Bone marrow (tissue), 2 donors: ENCODE measurements at places on chromosomes 16 and 17.

DNA sequence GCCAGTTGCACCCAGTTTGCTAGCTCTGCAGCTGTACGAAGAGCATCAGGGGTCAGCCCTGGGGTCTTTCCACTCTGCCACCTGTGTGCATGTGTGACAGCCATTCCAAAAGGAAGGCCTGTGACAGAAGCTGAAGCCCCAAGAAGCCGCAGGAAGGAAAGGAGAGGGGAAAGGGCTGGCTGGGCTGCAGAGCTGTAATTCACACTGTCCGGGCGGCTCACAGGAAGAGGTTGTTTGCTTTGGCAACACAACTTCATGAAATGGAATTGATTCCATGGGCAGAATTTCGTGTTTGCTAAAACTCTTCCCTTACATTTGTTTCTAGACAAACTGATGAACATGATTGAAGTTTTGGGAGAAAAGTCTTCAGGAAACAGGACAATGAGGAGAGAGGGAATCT lies 14.8 kb downstream of the TMEM204 start:
- no peak for DNase-seq

GRCh38 chr17:11803231-11803969 lies 193.9 kb downstream of the ZNF18 start:
- no peak for DNase-seq

- DNase-seq: no peak
Observed at GRCh38 chr16:81539009-81539758, 94.6 kb downstream of the CMIP start.

DNA sequence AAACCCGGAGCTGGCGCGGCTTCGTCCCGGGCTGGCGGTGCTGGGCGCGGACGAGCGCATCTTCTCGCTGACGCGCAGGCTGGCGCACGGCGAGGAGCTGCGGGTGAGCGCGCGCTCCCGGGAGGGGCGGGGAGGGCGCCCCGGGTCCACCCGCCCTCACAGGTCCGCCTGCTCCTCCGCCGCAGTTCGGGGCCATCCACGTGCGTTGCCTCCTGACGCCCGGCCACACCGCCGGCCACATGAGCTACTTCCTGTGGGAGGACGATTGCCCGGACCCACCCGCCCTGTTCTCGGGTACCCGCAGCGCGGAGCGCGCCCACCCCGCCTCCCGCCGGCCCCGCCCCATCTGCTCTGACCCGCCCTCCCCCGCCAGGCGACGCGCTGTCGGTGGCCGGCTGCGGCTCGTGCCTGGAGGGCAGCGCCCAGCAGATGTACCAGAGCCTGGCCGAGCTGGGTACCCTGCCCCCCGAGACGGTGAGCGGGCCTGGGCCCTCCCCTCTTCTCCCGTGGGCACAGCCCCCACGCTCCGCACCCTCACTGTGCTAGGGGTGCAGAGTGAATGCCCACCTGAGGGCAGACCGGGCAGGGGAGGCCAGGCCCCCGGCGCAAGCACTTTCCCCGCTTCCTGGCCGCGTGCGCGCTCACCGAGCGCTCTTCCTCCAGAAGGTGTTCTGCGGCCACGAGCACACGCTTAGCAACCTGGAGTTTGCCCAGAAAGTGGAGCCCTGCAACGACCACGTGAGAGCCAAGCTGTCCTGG lies 1.4 kb downstream of the HAGHL start:
- DNase-seq: no peak

DNA sequence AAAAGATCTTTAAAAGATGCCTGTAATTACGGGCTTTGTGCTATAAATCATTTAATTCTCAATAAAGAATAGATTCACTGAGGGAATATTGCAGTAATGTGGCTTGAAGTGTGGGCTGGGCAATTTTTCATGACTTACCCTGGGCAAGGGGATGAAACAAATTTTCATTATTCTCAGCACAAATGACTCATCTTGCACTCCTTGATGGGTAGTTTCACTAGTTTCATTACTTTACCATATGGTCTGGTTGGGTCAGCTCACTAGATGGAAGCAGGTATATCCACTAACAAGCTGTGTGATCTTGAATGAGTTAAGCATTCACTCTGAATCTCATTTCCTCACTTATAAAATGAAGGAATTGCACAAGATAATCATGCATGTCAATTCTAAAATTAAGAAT lies 234.3 kb downstream of the ABCC12 start:
- DNase-seq: no peak

DNA sequence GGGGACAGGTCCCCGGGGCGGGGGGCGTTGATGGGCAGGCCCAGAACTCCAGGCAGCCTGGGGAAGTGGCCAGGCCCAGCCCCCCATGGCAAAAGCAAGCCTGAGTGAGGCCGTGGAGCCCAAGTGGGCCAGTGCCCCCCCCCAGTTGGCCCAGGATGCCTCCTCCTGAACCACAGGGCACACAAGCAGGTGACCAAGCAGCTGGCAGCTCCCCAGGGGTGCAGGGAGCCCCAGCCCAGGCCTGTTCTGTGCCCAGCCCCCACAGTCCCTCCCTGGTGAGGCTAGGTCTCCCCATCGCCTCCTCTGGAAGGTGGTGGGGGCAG lies 38.2 kb upstream of the PVALEF start:
- DNase-seq: no peak

DNA sequence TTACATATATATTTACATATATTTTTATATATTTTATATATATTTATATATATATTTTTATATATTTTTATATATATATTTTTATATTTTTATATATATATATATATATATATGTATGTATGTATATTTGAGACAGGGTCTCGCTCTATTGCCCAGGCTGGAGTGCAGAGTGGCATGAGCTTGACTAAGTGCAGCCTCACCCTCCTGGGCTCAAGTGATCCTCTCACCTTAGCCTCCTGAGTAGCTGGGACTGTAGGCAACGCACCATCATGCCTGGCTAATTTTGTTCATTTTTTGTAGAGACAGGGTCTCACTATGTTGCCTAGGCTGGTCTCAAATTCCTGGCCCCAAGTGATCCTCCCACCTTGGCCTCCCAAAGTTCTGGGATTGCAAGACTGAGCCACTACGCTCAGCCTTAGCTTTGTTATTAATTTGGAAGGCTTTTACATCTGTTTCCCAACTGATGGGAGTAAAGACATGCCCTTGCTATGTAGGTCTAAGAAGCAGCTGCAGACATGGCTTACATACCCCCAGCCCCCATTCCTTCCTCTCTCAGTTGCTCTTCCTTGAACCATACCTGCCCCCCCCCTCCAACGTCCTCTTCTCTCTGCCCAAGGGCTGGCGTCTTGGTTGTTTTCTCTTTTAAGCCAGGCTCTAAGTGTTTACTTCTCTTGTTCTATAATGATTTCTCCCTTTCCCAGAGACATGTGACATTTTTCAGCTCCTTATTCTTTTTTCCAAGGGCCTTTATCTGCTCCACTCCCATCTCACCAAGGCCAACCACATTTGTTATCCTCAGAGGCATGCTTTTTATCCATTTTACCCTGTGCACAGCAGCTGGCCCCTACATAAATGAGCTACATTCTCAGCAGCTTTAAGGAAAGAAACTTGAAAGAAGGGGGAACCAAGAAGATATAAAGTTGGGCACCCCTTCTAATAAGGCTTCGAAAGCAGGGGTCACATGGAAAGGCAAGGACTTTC lies 64.2 kb upstream of the ATF7IP2 start:
- no peak for DNase-seq

GRCh38 chr17:65018610-65019316 lies 37.8 kb downstream of the GNA13 start:
- no peak for DNase-seq

DNA sequence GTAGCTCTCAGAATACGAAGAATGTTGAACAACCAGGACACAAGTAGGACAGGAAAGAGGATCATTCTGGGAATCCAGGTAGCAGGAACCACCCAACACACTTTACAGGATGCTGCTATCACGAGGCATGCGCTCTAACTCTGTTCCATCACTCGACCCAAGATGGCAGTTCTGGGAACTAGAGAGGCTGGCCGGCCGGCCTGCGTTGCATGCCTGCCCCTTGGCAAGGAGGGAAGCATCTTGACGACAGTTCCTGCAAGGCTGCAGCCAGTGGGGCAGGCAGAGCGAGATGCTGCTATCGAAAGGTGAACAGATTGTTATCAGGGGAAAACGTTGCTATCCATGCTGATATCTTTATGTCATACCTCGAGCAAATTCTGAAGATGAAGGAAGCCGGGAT lies 19.2 kb upstream of the SLC46A1 start:
- DNase-seq: no peak

- no peak for DNase-seq
Observed at GRCh38 chr17:14058051-14058450, 11.3 kb upstream of the COX10 start.

- DNase-seq: no peak
Observed at GRCh38 chr17:10657879-10658278, 770 bp upstream of the MYH3 start.

GRCh38 chr16:3187798-3188674 lies at the start of gene OR1F1:
TSS of gene OR1F1 (plus strand) at chr16:3188204.
- DNase-seq: no peak

DNA sequence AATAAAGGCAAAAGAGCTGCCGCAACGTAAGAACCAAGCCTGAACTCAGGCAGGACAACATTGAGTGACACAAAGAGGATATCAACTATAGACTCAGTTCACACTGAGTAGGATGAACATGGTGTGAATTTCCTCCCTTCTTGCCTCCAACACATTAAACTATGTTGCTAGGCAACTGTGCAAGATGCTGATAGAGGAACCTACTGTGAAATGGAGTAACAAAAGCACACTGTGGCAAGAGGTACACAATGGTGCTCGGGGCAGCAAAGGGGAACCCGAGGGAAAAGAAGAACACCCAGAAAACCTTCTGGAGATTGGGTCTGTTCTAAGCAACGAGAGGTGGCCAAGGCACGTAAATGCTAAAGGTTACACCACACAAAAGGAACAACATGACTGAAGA lies 34.1 kb downstream of the GRB2 start:
- DNase-seq: no peak

DNA sequence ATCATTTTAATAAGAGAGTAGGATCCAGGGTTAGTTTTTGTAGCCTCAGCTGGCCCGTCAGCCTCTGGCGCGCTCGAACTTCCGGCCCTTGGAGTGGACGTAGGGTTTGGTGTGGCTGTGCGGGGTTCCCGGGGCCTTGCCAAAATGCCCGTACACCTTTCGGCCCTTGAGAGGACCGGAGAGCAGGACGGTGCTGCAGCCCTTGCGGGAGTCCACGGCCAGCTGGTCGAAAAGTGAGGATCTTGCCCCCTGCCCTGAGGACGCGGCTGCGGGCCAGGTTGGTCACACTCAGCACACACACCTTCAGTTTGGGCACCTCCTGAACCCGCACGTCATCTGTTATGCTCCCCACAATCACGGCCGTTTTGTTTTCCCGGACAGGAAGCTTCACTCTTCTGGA lies 42.2 kb upstream of the CNTNAP4 start:
- no peak for DNase-seq

DNA sequence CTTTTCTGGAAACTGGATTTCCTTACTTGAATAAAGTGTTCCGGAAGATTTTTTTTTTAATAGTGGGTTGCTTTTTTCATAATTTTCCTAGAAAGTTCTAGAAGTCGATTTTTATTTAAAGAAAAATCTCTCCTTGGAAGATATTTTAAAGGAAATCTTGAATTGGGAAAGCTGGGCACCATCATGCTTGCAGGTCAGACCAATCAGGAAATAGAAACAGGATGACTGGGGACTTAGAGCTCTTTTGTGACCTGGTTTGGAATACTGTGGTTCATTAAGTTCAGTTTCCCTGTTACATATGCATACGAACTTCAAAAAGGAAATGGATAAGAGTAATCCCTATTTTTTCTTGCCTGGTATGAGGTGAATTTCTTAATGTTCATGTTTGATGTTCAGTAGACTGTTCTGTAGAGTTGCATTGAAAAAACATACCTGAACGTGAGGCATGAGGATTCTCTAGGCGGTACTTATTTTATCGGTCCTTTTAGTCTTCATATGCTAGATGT lies 1.2 kb downstream of the NFATC3 start:
- no peak for DNase-seq

- DNase-seq: peak; percentile 53
Observed at GRCh38 chr16:73058221-73058615, 10.3 kb upstream of the ZFHX3 start.

GRCh38 chr16:19305443-19305842 lies 19.9 kb downstream of the CLEC19A start:
- DNase-seq: no peak

GRCh38 chr17:65130832-65131231 lies 6.3 kb upstream of the RGS9 start:
- DNase-seq: no peak

GRCh38 chr17:55563363-55563762 lies 52.1 kb upstream of the SMIM36 start:
- DNase-seq: no peak

DNA sequence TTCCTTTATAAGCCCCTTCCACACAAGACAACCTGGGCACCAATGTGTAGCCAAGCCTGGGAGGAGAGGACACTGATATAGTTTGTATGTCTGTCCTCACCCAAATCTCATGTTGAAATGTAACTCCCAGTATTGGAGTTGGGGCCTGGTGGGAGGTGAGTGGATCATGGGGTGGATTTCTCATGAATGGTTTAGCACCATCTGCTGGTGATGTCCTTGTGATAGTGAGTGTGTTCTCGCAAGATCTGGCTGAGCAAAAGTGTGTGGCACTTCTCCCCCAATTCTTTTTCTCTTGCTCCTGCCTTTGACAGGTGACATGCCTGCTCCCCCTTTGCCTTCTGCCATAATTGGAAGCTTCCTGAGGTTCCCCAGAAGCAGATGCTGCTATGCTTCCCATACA lies 135.8 kb downstream of the USP31 start:
- no peak for DNase-seq

- DNase-seq: no peak
Observed at GRCh38 chr16:73054498-73054812, 6.5 kb upstream of the ZFHX3 start.

DNA sequence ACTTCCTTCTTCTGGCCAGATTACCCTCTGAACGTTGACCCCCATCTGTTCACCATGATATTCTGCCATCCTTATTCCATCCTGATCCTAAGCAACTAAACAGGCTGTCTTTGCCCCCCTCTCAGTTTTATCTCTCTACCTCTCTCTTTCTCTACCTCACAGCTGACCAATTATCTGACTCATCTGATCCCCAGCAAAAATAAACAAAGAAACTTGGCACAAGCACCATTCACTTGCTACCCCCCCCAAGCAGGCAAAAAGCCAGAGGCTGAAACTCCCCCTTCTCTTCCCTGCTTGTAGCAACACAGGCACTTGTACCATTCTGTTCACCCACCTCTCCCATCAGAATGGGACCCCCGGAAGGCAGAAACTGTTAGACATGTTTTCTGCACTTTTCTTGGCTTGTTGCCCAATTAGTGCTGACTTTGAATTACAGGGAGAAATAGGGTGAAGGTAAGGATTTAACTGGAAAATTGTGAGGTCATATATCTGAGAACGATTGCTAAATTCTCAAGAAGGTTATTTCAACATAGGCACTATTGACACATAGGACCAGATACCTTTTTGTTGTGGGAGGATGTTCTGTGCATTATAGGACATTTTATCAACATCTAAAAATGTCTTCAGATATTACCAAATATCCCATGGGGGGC lies 163.2 kb downstream of the TOX3 start:
- DNase-seq: no peak

- DNase-seq: peak; percentile 85
Observed at GRCh38 chr17:63834431-63835166, 7.1 kb upstream of the FTSJ3 start.

GRCh38 chr17:71180801-71181385 lies 939.9 kb upstream of the SOX9 start:
- no peak for DNase-seq
